ENCODE measurements at places on chromosomes 12 and 14. TPM values are rescaled to one million over a fixed set of nuclear protein-coding genes. Genes with fewer than 3 reads are reported as not detected.

DNA sequence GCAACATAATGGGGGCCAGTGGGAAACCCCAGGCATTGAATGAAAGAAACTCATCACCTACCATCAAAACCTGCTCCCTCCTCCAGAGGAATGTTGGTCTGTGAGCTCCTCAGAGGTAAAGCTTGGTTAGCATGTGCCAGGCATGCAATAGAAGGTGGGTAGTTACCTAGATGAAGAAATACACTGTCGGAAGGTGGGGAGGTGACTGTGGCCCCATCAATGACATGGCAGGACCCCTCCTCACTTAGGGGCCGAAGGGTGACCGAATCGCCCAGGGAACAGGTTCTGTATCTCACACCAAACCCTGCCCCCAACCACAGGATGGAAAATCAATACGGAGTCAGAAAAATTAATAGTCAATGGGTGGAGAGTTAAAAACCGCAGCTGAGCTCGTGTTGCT, 135.6 kb downstream of the BCL11B start:
- H3K36me3 ChIP-seq, result no peaks in the 10 kb centered on the region
- H3K27me3 ChIP-seq, result peaks cover 10% of the 10 kb centered on the region
- no peak for DNase-seq
- H3K4me1 ChIP-seq, result no peaks in the 10 kb centered on the region
- no peak overlapping the region for H3K4me3 ChIP-seq
- H3K27ac ChIP-seq, result no peak overlapping the region

GRCh38 chr12:68481181-68481941, 129.3 kb upstream of the RAP1B start:
- H3K4me3 ChIP-seq, result no peak overlapping the region
- peak overlapping the region; percentile 1 for H3K27ac ChIP-seq
- H3K27me3 ChIP-seq, result no peaks in the 10 kb centered on the region
- no peaks in the 10 kb centered on the region for H3K36me3 ChIP-seq
- no peak for DNase-seq
- H3K4me1 ChIP-seq, result no peaks in the 10 kb centered on the region

GRCh38 chr14:99621948-99622347, 17.9 kb upstream of the CCDC85C start:
- H3K4me1 ChIP-seq, result peaks cover 15% of the 10 kb centered on the region
- H3K4me3 ChIP-seq, result no peak overlapping the region
- no peaks in the 10 kb centered on the region for H3K36me3 ChIP-seq
- no peaks in the 10 kb centered on the region for H3K27me3 ChIP-seq

GRCh38 chr14:93693914-93694313, 94.4 kb downstream of the PRIMA1 start:
- no peaks in the 10 kb centered on the region for H3K4me1 ChIP-seq
- peaks cover 3% of the 10 kb centered on the region for H3K27me3 ChIP-seq
- H3K36me3 ChIP-seq, result no peaks in the 10 kb centered on the region
- H3K27ac ChIP-seq, result no peak overlapping the region

- H3K4me1 ChIP-seq, result peaks cover 19% of the 10 kb centered on the region
- H3K27ac ChIP-seq, result peak overlapping the region; percentile 92
- no peak for DNase-seq
- no peaks in the 10 kb centered on the region for H3K27me3 ChIP-seq
- peak overlapping the region; percentile 89 for H3K4me3 ChIP-seq
- H3K36me3 ChIP-seq, result no peaks in the 10 kb centered on the region
Measured at GRCh38 chr12:24560192-24560775, 388.6 kb downstream of the BCAT1 start.

- H3K4me3 ChIP-seq, result no peak overlapping the region
- H3K27me3 ChIP-seq, result peaks cover 12% of the 10 kb centered on the region
- no peak overlapping the region for H3K27ac ChIP-seq
- H3K36me3 ChIP-seq, result no peaks in the 10 kb centered on the region
- H3K4me1 ChIP-seq, result no peaks in the 10 kb centered on the region
Measured at GRCh38 chr12:108594323-108594903, 3.5 kb downstream of the TMEM119 start.

- H3K4me3 ChIP-seq, result no peak overlapping the region
- peaks cover 2% of the 10 kb centered on the region for H3K4me1 ChIP-seq
- no peaks in the 10 kb centered on the region for H3K36me3 ChIP-seq
- H3K27me3 ChIP-seq, result no peaks in the 10 kb centered on the region
- H3K27ac ChIP-seq, result no peak overlapping the region
- DNase-seq, result no peak
Measured at GRCh38 chr12:25796523-25797000, 161.9 kb upstream of the RASSF8 start.

DNA sequence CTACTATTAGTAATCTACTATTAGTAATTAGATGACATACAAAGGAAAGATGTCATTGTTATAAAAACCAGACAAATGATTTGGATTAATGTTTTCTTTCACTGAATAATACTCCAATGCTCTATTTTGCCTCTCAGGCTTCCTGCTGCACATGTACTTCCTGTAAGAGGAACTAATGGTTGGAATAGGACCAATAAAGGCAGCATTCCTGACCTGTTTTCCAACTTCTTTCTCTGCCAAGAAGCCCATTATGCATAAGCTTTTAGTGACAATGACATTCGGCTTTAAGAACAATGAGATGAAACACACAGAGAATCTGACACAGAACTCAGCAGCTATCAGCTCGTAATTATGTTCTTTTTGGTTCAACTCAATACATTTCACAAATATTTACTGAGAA, 5.2 kb upstream of the C12orf56 start:
- no peak overlapping the region for H3K4me3 ChIP-seq
- H3K27ac ChIP-seq, result no peak overlapping the region
- peak; percentile 40 for DNase-seq
- H3K4me1 ChIP-seq, result peaks cover 9% of the 10 kb centered on the region

The TMEM63C gene
- polyA plus RNA-seq, result not detected

The PUS7L gene
- 3.4 TPM for polyA plus RNA-seq

The CAPRIN2 gene
- polyA plus RNA-seq, result 8.7 TPM

The KLHL42 gene
- polyA plus RNA-seq, result 5.3 TPM

The C3AR1 gene
- polyA plus RNA-seq, result 1.5 TPM

The TAS2R10 gene
- polyA plus RNA-seq, result not detected

The BIN2 gene
- 4.4 TPM for polyA plus RNA-seq

The PPFIA2 gene
- 0.87 TPM for polyA plus RNA-seq
